AG04449 (cell line): ENCODE measurements at places on chromosomes 5 and 9.
A peak's percentile ranks its signal among the peaks of the same experiment; 100 is the strongest.

GRCh38 chr5:59174248-59174844, 591.5 kb downstream of the RAB3C start:
- peak; percentile 59 for DNase-seq

- DNase-seq, result peak; percentile 62
Observed at GRCh38 chr9:87714819-87715218, 11.1 kb upstream of the CTSL start.

DNA sequence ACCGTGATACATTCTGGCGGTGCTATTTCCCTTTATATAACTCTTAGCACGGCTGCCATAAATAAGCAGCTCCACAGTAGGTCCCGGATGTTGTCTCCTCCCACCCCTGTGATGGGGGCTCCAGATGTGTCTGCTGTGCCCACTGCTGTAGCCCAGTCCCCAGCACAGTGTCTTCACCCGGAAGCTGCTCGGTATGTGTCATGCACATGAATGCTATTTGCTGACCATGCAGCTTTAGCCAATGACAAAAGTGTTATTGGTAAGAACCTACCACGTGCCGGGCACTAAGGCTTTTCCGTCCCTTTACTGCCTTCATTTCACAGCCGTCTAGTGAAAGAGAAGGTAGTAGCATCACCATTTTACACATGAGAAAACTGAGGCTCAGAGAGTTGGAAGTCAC, 20.2 kb downstream of the HRH2 start:
- DNase-seq, result no peak

DNA sequence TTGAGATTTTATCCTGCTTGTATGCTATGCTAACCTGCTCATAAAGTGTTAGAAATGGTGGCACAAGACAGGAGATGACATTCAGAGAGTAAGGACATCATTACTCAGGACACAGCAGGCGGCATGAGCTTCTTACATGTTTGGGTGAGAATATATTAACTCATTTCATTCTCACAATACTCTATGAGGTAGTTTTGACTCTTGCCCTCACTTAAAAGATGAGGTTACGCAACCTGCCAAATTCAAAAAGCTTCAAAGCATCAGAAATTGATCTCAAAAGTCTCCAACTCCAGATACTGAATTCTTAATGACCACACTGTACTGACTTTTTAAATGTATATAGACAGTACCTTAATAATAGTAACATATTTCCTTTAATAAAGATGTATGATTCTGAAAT, 60.8 kb downstream of the CDH18 start:
- no peak for DNase-seq

GRCh38 chr9:87223392-87224246, 274.0 kb upstream of the DAPK1 start:
- DNase-seq, result no peak

DNA sequence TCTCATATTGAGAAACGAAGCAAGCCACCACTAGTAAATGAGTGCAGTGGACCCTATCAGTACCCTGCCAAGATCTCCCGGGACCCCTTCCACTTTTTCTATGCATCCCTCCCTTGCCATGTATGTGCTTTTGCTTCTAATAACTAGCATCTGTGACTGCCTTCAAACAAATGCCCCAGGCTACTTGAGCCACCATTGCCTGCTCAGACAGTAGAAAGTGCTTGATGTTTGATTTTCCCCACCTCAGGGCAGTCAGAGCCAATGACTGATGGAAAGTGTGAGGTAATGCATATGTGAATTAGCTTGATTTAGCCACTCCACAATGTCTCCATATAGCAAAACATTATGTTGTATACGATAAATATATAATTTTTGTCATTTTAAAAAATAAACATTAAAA, 797.3 kb upstream of the ACO1 start:
- no peak for DNase-seq

- DNase-seq, result no peak
Observed at GRCh38 chr5:16304846-16305245, 125.3 kb upstream of the MARCHF11 start.

DNA sequence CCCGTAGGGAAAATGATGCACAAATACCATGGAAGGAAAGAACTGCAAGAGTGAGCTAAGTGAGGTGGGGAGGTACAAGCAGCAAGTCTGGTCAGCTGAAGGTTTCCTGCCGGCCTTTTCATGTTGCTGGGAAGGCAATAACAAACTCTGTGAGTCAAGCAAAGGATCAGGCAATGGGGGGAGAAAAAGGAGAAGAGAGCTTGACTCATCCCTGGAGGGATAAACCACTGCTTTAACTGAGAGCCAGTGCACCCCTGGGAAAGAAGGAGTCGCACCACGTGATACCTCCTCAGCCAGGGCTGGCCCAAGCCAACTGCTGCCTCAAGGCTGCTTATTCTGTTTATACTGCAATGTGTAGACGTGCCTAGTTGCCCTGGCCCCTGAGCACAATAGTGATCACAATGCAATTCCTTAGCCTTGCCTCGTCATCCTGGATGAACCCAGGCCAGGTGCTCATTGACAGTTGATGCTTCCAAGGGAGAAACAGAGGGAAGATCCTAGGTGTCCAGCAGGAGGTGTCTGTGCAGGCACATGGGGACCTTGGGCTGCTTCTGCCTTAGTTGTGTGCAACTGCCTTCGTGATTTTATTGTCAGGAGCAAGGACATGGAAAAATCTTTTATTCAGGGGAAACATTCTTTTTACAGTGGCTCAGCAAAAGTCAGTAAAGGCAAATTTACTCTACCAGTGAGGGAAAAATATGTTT, 203.0 kb upstream of the TUT7 start:
- peak; percentile 84 for DNase-seq

DNA sequence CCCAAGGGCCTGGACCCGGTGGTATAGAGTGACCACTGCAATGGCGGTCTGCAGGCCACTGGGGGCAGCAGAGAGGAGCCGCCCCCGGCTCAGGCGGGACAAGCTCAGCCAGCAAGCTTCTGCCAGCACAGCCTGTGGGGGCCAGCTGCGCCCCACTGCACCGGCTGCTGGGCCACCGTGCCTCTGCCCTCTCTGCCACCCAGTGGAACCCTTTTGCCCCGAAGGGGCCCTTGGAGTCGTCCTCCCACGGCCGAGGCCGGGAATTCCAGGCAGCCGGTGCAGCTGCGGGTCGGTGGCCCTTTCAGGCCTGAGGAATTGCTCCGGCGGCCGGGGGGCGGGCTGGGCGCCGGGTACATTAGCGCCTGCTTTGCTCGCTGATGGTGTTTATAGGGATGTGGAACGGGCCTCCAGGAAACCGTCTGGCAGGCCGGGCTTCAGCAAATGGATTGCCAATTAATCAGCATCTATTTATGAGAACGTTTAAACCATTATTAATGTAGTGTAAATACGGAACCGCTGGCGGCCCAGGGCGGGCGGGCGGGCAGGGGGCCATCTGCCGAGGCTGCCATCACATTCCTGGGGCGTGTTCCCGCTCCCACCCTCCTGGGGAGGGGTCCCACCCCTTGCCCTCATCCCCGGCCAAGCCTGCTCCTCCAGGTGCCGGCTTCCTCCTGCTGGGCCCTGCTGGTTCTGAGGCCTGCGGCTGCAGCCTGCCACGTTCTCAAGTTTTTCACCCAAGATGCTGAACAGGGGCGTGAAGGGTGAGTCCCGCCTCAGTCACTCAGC, 127.4 kb downstream of the BARX1 start:
- DNase-seq, result no peak

GRCh38 chr5:11909471-11909870, 5.2 kb upstream of the CTNND2 start:
- no peak for DNase-seq

GRCh38 chr5:133731951-133732350, 119.6 kb upstream of the FSTL4 start:
- DNase-seq, result no peak

DNA sequence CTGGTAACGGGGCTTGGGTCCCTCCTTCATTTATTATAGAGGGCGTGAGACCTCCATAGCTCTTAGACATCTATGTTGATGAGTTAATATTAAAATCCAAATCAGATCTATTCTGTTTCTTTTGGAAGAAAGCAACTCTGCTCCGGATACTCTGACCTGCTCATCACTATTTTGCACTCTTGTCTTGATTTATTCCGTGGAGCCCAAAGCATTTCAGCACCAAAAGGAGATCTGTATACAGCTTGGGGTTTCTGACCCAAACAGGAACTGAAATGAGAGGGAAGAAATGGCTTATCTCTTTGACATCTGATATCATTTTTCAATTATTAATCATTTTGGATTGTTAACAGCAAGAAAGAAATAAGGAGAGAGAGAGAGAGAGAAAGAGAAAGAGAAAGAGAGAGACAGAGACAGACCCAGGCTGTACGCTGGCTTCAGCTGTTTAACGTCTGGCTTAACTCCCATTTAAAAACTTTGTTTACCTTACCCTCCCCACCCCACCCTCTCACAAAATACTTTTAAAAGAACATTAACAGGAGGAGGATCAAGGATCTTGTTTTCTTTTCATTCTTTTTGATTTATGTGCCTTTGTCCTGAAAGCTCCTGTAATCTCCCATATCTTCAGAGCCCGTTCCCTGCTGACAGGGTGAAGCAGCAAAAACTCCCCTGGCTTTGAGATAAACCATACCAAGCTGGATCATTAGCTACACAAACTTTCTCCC, 231.4 kb upstream of the TUT7 start:
- no peak for DNase-seq

- DNase-seq, result no peak
Observed at GRCh38 chr9:4937446-4937845, 47.6 kb upstream of the JAK2 start.

GRCh38 chr9:109124121-109124520, 4.4 kb upstream of the TMEM245 start:
- no peak for DNase-seq

DNA sequence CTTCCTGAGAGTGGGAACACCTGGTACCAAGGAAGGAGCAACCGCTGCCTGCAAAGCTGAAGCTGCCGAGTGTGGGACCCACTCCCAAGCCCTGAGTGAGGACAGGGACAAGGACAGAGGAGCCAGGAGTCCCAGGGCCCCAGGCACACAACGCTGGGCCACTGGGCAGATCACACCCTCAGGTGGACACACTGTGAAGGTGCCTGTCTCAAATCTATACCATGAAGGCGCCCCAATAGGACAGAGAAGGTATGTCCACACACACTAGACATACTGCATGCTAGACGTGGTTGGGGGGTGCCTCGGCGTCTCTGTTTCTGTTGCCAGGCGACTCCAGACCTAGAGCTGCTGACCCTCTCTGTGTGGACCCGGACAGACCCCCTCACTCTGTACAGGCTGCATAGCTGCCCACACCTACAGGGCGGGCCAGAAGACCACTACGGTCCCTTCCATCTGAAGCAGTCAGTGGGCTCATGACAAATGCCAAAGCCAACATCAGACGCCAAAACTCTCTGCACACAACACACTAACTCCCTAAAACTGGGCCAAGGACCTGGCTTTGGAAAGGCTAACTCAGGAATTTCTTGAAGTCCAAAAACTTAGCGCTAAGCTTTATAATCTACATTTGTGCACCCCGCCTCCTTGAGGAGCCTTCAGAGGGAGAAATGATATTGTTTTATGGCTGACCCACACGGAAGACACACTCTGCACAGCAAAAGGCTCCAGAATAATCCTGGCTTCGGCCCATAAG, 60.7 kb downstream of the ROR2 start:
- DNase-seq, result no peak

DNA sequence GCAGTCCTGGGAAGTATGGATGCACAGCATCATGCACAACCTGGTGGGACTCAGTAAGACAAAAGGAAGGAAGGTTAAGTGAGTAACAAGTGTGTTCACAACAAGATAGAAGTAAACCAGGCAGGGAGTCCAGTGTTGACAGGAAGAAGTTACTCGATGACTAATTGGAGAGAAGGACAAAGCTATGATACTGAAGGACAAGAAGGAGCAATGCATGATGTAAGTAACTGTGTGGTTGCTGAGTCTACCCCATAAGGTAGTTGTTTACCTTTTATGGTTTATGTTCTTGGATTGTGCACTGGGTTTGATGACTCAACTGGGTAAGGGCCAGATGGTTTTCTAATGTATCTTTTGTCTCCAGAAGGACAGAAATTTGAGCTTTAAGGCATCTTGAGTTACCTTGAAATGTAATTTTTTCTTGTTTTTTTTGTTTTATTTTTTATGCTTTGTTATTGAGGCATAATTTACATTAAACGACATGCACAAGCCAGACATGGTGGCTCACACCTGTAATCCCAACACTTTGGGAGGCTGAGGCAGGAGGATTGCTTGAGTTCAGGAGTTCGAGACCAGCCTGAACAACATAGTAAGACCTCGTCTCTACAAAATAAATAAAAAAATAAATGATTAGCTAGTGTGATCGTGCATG, 89.2 kb upstream of the CAST start:
- peak; percentile 85 for DNase-seq

DNA sequence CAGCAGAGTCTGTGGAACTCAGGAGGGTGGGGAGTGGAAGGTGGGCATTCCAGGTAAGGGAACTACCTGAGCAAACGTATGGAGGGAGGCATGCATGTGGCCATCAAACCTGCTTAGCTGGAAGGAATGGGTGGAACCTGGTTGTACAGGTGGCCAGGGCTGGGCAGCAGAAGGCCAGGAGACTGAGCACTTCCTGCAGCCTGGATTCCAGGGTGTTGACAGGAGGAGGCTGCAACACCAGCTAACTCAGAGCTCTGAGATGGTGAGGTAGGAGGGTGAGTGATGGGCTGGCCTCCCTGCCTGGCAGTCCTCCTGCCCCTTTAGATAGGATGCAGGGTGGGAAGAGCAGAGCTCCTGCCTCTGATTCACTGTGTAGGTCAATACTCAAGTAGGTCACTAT, 92.5 kb upstream of the CPEB4 start:
- no peak for DNase-seq

- DNase-seq, result no peak
Observed at GRCh38 chr9:125437771-125438221, 176.2 kb downstream of the GAPVD1 start.

DNA sequence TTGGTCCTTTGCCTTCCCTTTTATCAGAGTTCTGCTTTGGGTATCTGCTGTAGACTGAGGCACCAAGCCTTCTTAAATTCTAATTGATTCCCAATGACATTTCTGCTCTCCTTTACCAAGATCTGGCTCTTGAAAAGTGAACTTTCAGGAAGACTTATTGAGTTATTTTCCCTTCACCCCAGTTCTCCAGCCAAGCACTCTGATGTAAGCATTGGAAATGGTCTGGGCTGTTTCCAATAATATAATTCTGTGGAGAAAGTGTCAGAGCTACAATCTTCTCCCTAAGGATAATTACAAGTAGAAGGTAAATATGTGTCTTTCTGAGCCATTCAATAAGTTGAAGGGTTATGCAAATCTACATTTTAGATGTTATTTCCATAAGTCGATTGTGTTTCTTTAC, 30.8 kb downstream of the BTF3 start:
- DNase-seq, result no peak

DNA sequence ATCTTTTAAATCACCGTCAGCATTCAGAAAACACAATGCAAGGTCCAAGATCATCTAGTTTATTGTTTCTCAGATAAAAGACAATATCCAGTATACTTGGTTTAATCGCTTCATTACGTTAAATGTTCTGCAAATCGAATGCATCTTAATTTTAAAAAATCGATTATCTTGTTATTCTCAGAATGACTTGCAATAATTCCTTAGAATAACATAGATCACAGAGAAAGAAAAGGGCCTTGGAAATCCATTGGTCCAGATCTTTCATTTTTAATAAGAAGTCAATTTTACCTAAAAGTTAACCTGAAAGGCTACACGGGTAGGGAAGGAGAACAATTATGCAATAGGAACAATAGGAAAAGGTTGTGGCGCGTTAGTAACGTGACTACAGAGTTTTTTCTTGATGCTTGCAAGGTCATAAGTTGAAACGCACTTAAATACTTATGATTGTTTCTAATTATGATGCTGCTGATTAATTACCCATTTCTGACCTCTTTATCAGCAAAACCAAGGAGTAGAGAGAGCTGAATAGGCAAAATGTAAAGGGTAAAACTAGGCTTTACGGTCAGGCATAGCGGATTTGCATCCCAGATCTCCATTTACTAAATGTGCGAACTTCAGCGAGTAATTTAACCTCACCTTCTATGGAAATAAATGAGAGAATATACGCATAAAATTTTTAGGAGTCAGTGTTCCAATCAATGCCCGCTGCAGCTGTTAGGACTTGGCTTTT, 769 bp upstream of the LYRM7 start:
- DNase-seq, result no peak
